ENCODE measurements at places on chromosomes 12 and 14.
A peak's percentile ranks its signal among the peaks of the same experiment; 100 is the strongest.

DNA sequence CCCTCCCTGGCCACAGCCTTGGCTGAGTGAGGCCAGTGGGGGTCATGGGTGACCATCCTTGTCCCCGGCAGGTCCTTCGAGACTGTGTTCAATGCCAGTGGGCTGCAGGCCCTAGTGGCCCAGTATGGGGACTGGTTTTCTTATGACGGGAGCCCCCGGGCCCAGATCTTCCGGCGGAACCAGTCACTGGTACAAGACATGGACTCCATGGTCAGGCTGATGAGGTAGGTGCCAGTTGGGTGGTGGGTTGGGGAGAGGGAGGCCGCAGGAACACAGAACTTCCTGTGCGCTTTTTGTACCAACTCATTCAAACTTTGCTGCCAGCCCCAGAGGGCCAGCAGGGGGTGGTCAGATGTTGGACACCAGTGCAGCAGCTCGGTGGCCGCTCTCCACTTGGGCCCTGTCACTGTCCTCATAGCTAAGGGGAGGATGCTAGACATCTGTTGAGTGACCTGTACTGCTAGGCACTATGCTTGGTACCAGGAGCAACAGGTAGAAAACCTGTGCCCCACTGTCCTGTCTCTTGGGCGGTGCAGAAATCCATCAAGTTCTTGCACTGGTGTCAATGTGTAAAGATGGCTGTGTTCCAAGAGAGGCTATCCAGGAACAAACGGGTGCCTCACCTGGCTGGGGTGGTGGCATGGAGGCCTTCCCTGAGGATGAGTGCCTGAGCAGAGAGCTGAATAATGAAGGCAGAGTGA lies 16.7 kb downstream of the SDS start:
- no peak for DNase-seq

GRCh38 chr14:70143306-70143705 lies 45.4 kb downstream of the SLC8A3 start:
- DNase-seq, result no peak

- DNase-seq, result no peak
Measured at GRCh38 chr12:112350593-112351592, 31.3 kb downstream of the HECTD4 start.

- DNase-seq, result no peak
Measured at GRCh38 chr12:99332936-99333591, 314.5 kb upstream of the GARIN6 start.

GRCh38 chr12:112353393-112353792 lies 28.8 kb downstream of the HECTD4 start:
- DNase-seq, result no peak

DNA sequence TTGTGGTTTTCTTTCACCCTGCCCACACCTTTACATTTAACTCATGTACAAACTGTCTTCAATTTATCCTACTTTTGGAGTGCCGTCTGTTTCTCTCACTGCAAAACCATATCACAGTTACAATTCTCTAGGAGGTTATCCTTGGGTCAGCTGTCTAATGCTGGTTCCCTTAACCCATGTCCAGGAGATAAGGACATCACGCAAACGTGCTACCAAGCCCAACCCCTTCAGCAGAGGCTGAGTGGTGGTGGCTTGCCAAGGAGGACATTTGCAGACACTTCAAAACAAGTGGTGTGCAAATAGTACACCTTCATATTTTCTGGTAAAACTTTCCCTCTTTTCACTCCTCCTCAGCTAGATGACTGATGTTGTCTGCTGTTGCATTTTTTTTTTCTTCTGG lies 167.9 kb downstream of the PAX9 start:
- no peak for DNase-seq

DNA sequence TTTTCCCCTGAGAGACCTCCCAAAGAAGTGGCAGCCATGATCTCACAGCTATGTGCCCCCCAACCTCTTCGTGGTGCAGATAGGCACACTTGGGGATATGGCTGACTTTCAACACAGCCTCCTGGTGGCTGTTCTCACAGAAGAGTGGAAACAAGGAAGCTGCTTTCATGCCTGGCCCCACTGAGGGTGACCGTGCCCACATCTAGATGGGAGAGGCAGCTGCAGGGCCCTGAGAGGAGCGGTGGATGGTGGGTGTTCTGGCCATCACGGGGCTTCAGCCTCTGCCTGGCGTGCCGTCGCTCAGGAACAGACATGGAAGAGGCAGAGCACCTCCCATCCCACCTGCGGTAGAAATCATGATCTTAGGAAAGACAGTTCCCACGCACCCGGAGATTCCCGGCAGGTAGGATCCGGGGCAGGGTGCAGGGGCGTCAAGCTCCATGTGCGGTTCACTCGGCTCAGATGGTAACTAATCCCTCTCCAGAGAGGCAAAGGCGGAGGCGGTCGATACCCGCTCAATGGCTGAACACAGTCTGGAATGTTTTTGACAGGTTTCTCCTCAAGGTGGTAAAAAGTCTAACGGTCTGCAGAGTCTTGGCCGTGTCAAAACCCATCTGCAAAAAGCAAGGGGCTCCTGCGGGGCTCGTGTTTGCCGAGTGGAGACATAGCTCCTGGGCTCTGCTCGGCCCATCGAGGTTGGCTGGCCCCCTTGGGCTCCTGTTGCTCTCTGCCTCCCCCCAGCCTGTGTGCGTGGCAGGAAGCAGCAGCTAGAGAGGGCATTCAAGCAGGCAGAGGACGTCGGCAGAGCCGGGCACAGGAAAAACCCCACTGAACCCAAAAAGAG lies 225.2 kb upstream of the RTL1 start:
- no peak for DNase-seq

DNA sequence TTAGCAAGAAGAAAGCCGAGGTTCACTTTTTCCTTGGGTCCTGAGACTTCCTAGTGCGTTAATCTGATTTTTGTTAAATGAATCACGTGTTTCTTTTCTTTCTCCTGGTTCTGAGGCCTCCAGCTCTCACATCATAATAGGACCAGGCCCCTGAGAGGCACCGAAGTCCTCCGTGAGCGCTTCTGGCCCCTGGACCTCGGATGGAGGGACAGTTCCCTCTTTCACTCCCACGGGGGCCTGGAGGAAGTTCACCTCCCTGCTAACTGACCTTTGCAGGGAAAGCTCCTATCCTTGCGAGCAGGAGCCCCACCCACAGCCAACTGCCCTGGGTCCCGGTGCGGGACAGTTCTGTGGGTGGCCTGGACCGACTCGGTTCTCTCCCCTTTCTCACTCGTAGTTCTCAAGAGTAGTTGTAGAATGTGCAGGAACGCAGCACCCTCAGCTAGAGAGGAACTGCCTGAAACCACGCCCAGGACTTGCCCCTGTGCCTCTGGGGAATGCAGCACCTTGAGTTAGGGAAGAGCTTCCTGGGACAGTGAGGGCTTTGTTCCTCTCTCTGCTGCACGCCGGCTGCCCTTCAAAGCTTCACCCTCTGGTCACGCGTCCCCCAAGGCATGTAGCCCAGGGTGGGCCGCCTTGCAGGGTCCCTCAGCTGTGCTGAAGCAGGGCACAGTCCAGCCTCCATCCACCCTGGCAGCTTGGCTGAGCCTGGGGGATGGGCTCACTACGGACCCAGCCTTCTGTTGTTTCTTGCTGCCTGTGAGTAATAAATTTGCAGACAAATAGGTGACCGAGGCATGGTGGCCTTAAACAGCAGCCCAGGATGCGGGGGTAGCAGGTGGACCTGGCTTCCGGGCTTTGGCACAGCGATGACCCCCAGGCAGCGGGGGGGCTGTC lies 264.6 kb downstream of the ADGRD1 start:
- peak; percentile 83 for DNase-seq

- peak; percentile 90 for DNase-seq
Measured at GRCh38 chr12:124745891-124746570, 117.6 kb downstream of the SCARB1 start.

- no peak for DNase-seq
Measured at GRCh38 chr12:131133015-131133905, 179.6 kb downstream of the ADGRD1 start.

GRCh38 chr12:84891106-84891838 lies 21.3 kb downstream of the SLC6A15 start:
- no peak for DNase-seq

GRCh38 chr12:34600592-34601462 lies 578.5 kb downstream of the ALG10 start:
- no peak for DNase-seq

DNA sequence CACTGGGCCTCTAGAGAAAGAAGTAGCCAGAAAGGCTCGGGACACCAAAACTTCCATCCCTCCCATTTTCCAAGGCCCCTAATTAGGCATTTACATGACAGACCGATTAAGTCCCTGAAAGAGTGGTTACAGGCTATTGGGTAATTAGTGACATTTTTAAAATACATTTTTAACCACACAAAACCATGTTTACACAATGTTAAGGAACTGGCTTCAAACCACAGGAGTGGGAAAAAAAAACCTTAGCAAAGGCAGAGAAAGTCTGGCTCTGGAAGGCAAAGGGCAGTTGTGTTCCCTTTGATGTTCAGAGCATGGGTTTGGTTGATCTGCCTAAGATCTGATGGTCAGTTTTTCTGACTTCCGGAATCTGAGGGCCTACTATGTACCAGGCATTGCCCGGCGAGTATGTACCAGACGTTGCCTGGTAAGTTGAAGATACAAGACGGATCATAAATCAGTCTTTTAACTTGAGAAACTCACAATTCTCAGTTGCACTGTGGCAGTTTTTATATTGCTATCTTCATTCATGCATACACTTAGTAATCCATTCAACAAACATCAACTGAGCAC lies 576.5 kb downstream of the MED13L start:
- no peak for DNase-seq

DNA sequence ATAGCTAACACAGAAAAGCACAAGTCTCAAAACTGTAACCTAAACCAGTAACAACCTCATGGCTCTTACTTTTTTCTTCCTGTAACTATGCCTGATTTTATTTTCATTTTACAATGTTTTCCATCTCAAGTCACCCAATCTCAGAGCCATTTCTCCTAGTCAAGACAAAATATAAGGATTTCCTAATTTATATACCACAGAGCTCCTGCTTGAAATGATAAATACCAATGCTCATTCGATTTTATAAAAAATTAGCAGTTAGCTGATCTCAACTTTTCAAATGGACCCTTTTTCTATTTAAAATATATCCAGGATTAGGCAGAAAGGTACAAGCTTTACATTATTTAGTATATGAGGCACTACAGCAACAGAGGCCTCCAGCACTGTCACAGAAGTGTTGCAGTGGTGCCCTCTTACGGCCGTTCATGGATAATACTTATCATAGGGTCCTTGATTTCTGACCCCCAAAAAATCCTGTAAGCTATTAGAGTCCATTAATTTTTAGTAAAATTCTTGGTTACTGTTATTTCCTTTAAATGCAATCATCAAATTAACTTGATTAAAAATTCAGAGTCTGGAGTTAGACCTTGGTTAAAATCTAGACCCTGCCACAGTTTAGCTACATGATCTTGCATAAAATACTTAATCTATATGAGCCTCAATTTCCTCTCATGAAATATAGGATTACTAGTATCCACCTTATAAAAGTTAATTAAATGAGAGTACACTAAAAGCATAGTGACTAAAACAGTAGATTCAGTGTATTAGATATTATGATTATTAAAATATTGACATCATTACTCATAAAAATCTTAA lies 68.3 kb downstream of the SEC23A start:
- no peak for DNase-seq

- DNase-seq, result peak; percentile 80
Measured at GRCh38 chr12:132955094-132956010, 754 bp downstream of the ZNF605 start.

DNA sequence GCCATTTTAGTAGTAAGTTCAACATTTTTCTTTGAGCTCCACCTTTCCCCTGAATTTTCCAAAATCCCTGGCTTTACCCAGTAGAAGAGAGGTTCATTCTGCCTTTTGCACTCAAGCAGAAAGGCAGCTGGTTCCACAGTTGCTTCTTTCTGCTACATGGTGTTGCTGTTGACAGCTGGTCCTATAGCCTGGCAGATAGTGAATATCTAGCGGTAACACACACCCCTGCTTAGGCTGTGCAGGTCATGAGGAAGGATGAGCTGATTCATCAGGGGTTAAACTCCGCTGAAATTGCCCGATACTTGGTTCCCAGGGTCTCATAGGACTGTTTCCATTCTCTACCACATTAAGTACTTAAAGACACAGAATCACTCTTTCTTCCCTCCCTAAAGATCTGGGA lies 62.4 kb downstream of the PUS7L start:
- DNase-seq, result no peak

- DNase-seq, result no peak
Measured at GRCh38 chr14:60845523-60845922, 111.0 kb downstream of the MNAT1 start.

GRCh38 chr12:20883288-20883687 lies 72.8 kb downstream of the SLCO1B3 start:
- no peak for DNase-seq

DNA sequence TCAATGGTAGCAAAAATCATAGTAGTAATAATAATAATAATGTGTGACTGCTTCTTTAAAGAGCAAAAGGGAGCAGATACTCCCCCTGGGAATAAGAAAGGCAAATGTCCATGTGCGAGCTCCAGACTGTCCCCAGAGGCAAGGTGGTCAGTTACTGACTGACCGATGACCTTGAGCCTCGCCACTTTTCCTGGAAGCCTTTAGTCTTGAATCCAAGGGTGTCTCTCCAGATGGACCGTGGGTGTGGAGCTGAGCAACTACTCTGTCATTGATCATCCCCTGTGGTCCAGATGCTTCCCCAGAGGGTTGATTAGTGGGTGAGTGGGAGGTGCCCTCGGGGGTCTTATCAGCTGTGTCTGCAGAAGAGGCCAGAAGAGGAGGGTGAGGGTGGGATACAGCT lies 418.5 kb upstream of the TBX3 start:
- DNase-seq, result no peak

DNA sequence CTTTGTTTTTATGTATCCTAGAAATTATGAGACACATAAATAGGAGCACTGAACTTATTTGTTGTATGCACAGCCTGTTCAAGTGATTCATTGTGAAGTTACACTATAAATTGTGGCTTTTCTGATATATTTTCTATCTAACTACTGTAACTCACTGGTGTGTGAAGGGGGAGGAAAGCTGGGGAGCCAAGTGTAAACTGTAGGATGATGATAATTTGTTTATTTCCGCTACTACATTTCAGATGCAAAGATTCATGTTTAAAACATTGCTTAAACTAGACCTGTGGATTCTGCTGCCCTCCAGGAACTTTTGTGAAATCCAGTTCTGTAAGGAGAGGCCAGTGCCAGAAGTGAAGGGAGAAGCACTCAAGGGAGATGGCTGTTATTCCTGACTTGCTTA lies 3.3 kb downstream of the TMTC2 start:
- no peak for DNase-seq

GRCh38 chr12:47578836-47579235 lies 127.0 kb downstream of the RPAP3 start:
- DNase-seq, result no peak

DNA sequence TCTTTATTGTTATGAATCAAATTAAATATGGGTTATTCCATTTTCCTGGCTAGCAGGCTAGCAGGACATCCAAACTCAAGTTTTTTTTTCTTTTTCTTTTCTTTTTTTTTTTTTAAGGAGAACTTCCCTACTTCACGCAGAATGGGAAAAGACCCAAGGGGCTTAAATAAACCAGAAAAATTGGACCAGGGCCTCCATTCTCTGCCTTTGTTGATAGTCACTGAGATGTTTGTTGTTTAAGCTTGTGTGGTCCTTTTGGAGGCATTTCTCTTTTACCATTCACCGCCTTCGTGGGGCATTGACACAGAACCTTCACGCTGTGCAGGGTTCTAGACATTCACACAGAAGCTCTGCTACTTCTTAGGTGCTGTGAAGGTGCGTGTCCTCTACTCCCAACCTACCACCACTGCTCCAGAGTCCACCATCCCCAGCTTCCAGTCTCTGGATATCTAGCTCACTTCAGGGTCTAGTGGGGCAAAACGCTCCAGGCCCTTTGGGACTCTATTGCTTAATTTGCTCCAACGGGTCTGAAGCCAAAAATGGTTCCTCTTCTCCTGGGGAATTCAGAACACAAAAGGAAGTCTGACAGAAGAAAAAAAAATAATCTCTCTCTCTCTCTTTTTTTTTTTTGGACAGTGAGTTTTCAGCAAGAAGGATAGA lies 301.3 kb downstream of the AEBP2 start:
- DNase-seq, result no peak

Measured in right kidney (tissue), 9 donors.